Hair follicular keratinocyte (primary cell): ENCODE measurements at places on chromosomes 2 and 18. TPM values are rescaled to one million over a fixed set of nuclear protein-coding genes. Genes with fewer than 3 reads are reported as not detected.

ATRAID gene
- 159 and 171 TPM in 2 replicates for total RNA-seq

FKBP7 gene
- total RNA-seq, result 1.1 and 2.0 TPM in 2 replicates

GCKR gene
- total RNA-seq, result not detected in 2 replicates

PMAIP1 gene
- 14.9 and 16.2 TPM in 2 replicates for total RNA-seq

TUBB8B gene
- total RNA-seq, result 0.55 TPM in 1 of 2 replicates, not detected in the other

HRH4 gene
- total RNA-seq, result 0.08 TPM in 1 of 2 replicates, not detected in the other

SERPINB10 gene
- total RNA-seq, result 0.08 TPM in 1 of 2 replicates, not detected in the other

BOLL gene
- total RNA-seq, result not detected in 2 replicates

FIGN gene
- 0.70 and 0.76 TPM in 2 replicates for total RNA-seq

SLC9A2 gene
- under 0.01 and 0.19 TPM in 2 replicates for total RNA-seq

MDH1B gene
- 0.16 TPM in 1 of 2 replicates, not detected in the other for total RNA-seq

ATF2 gene
- 18.7 and 26.8 TPM in 2 replicates for total RNA-seq

PIEZO2 gene
- not detected in 2 replicates for total RNA-seq

ALPI gene
- not detected in 2 replicates for total RNA-seq

NEMP2 gene
- total RNA-seq, result 3.1 and 5.8 TPM in 2 replicates

CCDC121 gene
- total RNA-seq, result 0.84 and 1.0 TPM in 2 replicates

ATG4B gene
- total RNA-seq, result 58.7 and 61.1 TPM in 2 replicates

GULP1 gene
- 5.8 and 10.3 TPM in 2 replicates for total RNA-seq

SERPINB12 gene
- total RNA-seq, result not detected in 2 replicates

ANKAR gene
- 0.23 and 0.53 TPM in 2 replicates for total RNA-seq

RIT2 gene
- not detected in 2 replicates for total RNA-seq

GALNT14 gene
- total RNA-seq, result 33.7 and 34.3 TPM in 2 replicates

IL18R1 gene
- 2.0 and 2.1 TPM in 2 replicates for total RNA-seq

KCNE4 gene
- not detected in 2 replicates for total RNA-seq

WIPF1 gene
- 0.62 and 1.3 TPM in 2 replicates for total RNA-seq

NPHP1 gene
- total RNA-seq, result 3.7 and 6.7 TPM in 2 replicates

CENPA gene
- 8.0 and 21.3 TPM in 2 replicates for total RNA-seq

STARD6 gene
- not detected in 2 replicates for total RNA-seq

CPLX4 gene
- not detected in 2 replicates for total RNA-seq

LYPD6 gene
- 7.0 and 9.6 TPM in 2 replicates for total RNA-seq

COBLL1 gene
- total RNA-seq, result 14.0 and 16.5 TPM in 2 replicates

GCG gene
- total RNA-seq, result not detected in 2 replicates

DQX1 gene
- 1.9 and 4.2 TPM in 2 replicates for total RNA-seq

MC4R gene
- not detected in 2 replicates for total RNA-seq

UGT1A4 gene
- not detected in 2 replicates for total RNA-seq

KLHL30 gene
- total RNA-seq, result 0.04 TPM in 1 of 2 replicates, not detected in the other

CCL20 gene
- 10.0 and 10.8 TPM in 2 replicates for total RNA-seq

TRMT61B gene
- total RNA-seq, result 8.4 and 11.3 TPM in 2 replicates

TXNDC9 gene
- 63.2 and 66.8 TPM in 2 replicates for total RNA-seq

ATOH8 gene
- not detected in 2 replicates for total RNA-seq

ATAD2B gene
- total RNA-seq, result 3.5 and 3.9 TPM in 2 replicates

RUFY4 gene
- total RNA-seq, result not detected in 2 replicates

RPS27A gene
- 3,193 and 3,480 TPM in 2 replicates for total RNA-seq

PRKAG3 gene
- total RNA-seq, result not detected in 2 replicates

BZW1 gene
- total RNA-seq, result 512 and 546 TPM in 2 replicates

TCF7L1 gene
- 1.4 and 2.0 TPM in 2 replicates for total RNA-seq

POTEJ gene
- not detected in 2 replicates for total RNA-seq

AFF3 gene
- total RNA-seq, result not detected in 2 replicates
